Inflammatory macrophage treated with lipopolysaccharide for 1 hour (primary cell): ENCODE measurements at places on chromosomes 6 and 20.

DNA sequence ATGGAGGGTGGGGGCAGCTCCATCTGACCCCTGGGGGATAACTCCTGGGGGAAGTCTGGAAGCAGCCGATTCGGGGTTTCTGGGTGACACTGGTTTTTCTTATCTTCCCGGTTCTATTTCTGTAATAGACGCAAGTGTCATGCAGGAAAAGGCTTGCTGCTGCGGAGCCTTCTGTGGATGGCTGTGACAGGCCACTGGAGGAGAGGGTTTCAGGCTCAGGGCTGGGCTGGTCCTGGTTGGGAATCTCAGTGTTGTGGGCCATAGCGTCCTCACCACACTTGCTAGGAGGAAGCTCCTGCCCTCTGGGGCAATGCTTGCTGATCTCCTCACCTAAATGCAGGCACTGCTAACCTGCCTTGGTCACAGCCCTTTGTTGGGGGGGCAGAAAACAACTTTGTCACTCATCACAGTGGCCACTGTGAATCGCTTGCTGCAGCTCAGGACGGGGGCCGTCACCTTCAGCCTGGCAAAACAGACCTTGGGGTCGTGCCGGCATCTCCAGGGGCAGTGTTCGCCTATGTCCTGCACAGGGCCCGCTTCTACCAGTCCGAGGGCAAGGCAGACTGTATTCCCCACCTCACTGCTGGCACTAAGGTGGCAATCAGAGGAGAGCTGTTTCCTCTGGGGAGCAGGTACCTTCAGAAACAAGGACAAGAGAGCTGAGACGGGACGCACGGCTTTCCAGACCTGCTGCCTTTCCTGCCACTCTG lies 4.4 kb upstream of the TUBB1 start:
- DNase-seq, result no peak

DNA sequence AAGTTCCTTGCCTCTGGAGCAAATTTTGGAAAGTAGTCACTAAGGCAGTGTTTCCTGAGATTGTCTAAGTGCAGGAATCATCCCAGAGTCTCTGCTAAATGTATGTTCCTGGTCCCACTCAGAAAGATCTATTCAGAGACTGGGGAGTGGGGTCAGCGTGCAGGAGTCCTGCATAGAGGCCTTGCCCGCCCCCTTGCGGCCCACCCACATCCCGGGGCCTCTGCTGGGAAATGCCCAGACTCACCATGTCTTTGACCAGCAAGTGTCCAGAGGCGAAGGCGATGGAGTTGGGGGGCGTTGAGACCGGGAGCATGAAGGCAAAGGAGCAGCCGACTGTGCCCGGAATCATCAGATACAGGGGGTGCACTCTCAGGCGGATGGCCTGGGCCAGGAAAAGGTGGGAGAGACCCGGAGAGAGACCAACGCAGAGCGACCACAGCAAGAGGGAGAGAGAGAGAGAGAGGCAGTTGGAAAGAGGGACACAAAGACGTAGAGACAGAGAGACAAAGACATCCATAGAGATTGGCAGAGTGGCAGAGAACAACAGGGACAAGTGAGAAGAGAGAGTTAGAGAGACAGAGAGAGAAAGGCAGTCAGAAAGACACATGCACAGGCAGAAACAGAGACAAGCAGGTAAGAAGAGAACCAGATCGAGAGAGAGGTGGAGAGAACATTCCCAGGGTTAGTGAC lies 12.9 kb upstream of the OCSTAMP start:
- no peak for DNase-seq

- no peak for DNase-seq
Observed at GRCh38 chr20:13341737-13342393, 120.8 kb downstream of the ISM1 start.

DNA sequence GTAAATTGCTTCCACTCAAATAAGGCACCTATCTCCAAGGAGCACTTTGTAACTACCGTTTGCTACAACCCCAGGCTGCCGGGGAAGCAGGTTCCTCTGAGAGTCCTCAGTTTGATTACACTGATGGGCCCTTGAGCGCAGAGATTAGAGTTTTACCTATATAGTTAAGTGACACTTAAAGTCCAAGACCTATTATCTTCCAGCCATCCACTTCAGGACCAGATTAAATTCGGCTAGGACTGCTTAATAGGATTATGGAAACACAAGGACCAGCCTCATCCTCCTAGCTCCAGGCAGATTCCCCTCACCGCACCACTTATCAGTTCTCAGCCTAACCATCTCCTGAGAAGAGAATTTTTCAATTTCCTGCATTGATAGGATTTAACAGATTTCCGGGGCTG lies 64.7 kb upstream of the TIAM2 start:
- no peak for DNase-seq

DNA sequence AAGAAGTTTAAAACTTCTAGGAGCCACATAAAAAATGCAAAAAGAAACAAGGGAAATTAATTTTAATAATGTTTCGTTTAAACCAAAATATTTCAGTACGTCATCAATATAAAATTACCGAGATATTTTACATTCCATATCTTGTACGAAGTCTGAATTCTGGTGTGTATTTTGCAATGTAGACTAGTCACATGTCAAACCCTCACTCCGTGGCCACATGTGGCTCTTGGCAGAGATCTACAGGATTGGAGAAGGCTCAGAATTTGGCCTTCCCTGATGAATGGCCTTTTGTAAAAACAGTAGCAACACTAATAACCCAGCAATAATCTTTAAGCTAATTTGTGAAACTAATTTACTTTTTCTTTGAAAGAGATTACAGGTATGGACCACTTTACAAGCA lies 217.1 kb downstream of the PRL start:
- DNase-seq, result no peak

- DNase-seq, result no peak
Observed at GRCh38 chr6:10800810-10801209, 37.5 kb downstream of the MAK start.

GRCh38 chr6:128663238-128663637 lies 142.8 kb upstream of the PTPRK start:
- no peak for DNase-seq

DNA sequence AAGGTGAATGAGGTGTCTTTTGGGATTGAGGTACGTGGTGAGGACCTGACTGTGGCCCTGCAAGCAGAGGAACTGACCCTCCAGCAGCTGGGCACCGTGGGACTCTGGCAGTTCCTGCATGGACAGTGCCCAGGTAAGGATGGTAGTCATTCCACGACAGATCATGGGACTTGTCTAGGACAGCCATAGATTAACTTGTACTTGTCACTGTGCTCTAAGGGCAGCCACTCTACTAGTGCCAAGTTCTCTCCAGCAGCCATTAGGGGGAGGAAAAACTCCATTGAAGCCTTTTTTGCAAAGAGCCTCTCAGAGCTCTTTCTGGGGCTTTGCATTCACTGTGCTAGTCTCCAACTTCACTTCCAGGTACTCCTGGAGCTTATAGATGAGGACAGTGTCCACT lies 20.4 kb downstream of the TAF11 start:
- no peak for DNase-seq

GRCh38 chr6:105753620-105754211 lies 332.4 kb upstream of the PRDM1 start:
- no peak for DNase-seq

GRCh38 chr6:39157511-39157910 lies 42.5 kb upstream of the SAYSD1 start:
- DNase-seq, result no peak

DNA sequence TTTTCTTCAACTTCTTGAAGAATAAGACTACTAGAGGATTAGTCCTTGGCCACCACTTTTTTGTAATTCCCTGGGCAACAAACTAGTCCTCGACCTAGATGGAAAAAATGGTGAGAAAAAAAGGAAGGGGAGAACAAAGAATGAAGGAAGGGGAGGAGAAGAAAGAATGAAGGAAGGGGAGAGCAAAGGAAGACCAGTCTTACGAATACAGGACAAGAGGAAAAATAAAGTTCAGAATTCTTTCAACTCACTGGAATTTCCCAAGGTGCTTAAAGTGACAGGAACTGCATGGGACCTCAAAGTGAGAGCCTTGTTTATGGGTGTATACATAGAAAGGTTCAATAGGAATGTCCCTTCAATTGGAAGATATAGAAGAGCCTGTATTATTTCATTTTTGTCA lies 509.3 kb upstream of the JARID2 start:
- no peak for DNase-seq

GRCh38 chr6:164947164-164947563 lies 362.2 kb downstream of the C6orf118 start:
- DNase-seq, result no peak

- no peak for DNase-seq
Observed at GRCh38 chr20:61862881-61863280, 202.8 kb downstream of the TAF4 start.

GRCh38 chr6:75613056-75613501 lies 11.4 kb downstream of the SENP6 start:
- DNase-seq, result no peak

- DNase-seq, result no peak
Observed at GRCh38 chr6:11432091-11432490, 105.5 kb upstream of the TMEM170B start.

- peak; percentile 85 for DNase-seq
Observed at GRCh38 chr6:32607263-32607987, 17.8 kb upstream of the HLA-DRB1 start.

DNA sequence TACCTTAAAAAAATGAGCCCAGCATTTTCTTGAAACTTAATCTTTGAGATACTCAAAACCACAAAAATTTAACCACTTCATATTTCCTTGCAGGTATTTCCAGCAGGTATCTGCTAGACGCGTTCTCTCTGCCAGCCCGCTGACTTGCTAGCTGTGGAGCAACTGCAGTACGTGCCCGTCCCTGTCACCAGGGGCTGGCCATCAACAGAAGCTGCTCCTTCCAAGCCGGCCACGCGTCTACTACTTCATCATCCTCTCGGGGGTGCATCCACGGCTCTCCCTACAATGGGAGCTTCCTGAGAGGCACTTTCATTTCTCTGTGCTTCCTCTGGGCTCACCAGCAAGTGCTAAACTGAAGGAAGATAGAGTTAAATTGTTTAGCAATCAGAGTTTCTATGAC lies 132.4 kb downstream of the DTNBP1 start:
- no peak for DNase-seq

DNA sequence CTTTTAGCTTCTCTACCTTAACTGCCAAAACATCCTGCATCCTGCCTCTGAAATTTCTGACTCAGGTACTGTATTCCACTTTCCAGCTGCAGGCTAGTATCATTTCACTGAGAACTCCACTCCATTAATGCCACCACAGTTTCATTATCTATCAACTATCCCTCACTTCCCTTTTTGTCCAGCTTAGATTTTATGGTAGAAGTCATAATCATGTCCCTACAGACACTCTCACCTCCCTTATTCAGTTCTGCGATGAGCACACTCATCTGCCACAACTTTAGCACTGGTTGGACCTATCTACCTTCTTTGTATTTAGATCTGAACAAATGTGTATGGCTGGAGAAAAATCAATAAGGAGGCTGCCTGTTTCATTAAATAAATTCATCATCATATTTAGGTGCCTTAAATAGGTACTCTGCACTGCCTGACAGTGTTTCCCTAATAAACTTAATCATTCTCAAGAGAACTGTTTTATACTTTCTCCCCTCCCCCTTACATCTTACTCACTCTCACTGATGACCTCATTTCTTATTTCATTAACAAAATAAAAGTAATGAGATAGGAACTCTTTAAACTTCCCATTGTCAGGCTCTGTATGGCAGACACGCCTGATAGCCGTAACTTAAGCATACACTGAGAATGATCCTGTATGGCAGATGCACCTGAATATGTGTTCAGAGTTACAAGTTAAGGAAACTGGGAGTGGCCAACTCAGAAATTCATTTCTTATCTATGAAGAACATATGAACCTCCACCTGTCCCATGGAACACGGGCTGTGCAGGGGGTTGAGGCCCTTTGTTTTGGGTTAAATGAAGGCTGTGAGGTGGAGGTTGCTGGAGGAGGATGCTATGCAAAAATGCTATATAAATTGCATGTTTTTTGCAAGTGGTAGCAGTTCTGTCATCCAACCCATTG lies 95.3 kb upstream of the MAN1A1 start:
- peak; percentile 43 for DNase-seq

- DNase-seq, result no peak
Observed at GRCh38 chr6:44921798-44922197, 406.3 kb upstream of the RUNX2 start.

GRCh38 chr6:154113392-154113791 lies 74.4 kb downstream of the OPRM1 start:
- no peak for DNase-seq

- peak; percentile 78 for DNase-seq
Observed at GRCh38 chr6:89927791-89928550, 33.7 kb downstream of the GJA10 start.

- DNase-seq, result no peak
Observed at GRCh38 chr6:93272211-93272610, 147.1 kb downstream of the EPHA7 start.

GRCh38 chr20:542777-543368 lies 717 bp downstream of the CSNK2A1 start:
- peak; percentile 31 for DNase-seq

GRCh38 chr6:77466055-77466450 lies 2.8 kb upstream of the HTR1B start:
- no peak for DNase-seq

DNA sequence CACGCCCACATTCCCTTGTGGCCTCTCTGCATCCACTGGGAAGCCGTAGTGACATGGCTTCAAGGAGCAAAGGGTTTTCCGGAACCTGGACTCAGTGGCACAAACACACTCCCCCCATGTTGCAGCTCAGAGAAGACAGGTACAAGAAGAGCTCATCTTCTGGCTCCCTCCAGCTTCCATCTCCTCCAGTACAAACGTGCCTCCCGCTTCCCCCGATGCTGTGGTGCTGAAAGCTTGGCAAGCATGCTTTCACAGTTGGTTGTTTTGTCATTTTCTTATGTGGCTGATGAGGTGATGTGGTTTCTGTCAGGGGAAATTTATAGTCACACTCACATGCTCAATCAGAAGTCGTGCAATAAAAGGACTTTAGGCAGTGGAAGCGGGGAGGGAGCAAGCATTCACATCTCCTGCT lies 258.5 kb downstream of the KIF16B start:
- DNase-seq, result no peak

DNA sequence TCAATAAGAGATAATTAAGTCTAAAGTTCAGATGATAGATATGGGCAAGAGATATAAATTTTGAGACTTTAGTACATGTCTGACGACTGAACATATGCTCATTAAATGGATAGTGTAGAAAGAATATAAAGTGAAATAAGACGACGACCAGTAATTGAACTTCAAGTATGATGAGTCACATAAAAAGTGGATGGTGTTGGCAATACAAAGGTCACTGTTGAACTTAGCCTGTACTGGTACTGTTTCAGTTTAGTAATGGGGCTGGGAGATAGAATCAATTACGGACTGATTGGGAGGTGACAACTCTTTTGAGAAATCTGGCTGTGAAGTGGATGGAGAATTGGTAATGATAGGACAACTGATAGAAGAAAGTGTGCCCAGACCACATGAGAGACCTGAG lies 68.1 kb downstream of the IBTK start:
- DNase-seq, result no peak

- no peak for DNase-seq
Observed at GRCh38 chr6:135566311-135567068, 69.0 kb upstream of the AHI1 start.

DNA sequence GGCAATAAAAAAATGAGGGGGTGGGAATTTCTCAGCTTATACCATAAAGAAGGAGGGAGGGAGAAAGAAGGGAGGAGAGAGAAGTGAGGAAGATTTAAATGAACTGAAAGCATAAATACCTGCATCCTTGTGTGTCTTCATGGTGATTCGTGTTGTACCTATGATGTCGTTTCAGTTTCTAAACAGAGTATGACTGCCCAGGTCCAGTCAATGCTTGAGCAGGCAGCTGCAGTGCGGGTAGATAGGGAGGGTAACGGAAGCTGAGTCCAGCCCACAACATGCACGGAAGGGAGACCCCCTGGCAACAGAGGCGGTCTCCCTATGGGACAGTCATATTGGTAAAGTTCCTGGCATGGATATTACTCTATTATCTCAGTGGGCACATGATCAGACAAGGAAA lies 184.5 kb downstream of the KIF16B start:
- no peak for DNase-seq
